Inflammatory macrophage treated with lipopolysaccharide for 1 hour (primary cell): ENCODE measurements at places on chromosomes 2 and 18.
A peak's percentile ranks its signal among the peaks of the same experiment; 100 is the strongest.

GRCh38 chr2:118148809-118149208, 60.5 kb downstream of the INSIG2 start:
- no peak for DNase-seq

GRCh38 chr2:166802475-166802874, 85.8 kb upstream of the XIRP2 start:
- no peak for DNase-seq

DNA sequence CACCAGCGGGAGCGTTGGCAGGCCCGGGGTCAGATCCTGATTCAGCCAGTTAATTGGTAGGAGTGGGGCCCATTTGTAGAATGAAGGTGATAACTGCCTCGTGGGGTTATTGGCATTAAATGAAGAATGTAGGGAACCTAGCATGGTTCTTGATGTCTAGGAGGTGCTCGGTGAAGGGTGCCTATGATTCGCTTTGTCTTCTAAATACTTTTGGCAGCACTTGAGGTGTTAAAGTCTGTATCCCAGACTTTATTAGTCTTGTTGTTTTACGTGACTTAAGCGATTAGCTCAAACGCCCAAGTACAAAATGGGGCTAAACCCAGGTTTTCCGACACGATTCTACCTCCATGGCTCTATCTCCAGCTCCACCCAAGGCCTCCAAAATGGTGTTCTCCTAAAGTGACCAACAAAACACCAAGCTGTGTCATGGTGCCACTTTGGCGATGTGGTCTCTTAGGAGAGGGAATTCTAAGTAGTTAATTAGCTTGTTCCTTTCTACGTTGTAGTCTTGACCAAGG, 980 bp upstream of the PPP4R1 start:
- no peak for DNase-seq

GRCh38 chr2:72562451-72563153, 263.2 kb downstream of the EXOC6B start:
- no peak for DNase-seq

- peak; percentile 69 for DNase-seq
Observed at GRCh38 chr2:202965810-202966460, 48.7 kb upstream of the NBEAL1 start.

- DNase-seq: no peak
Observed at GRCh38 chr2:27078267-27079194, at the start of gene EMILIN1. EMILIN1 (plus strand) TSS chr2:27078615; CDS start chr2:27079066, 451 bp downstream.

DNA sequence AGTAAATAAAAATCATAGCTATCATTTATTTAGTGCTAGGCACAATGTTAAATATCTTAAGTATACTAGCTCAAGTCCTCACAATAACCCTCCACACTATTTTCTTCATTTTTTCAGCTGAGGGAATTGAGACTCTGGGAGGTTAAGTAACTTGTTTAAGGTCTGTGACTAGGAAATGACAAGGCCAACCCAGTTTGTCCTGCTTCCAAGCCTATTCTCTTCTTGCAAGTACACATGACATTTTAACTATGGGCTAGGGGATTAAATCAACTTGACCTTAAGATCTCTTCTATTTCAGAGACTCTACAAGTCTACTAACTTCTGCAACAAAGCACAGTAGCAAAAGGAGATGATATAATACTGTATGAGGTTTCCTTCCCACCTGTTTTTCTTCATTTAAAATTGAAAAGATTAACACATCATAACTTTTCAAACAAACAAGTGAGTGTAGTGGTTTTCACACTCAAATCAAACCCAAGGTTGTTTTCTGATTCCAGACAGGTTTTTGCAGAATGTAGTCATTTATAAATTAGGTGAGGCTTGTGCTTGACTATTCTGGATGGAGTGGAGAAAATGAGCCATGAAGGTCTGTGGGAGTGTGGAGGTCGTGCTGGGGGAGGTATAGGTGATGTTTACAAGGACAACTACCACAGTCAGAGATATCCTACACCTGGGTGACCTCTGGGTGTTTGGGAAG, 57.0 kb downstream of the CD28 start:
- DNase-seq: no peak

DNA sequence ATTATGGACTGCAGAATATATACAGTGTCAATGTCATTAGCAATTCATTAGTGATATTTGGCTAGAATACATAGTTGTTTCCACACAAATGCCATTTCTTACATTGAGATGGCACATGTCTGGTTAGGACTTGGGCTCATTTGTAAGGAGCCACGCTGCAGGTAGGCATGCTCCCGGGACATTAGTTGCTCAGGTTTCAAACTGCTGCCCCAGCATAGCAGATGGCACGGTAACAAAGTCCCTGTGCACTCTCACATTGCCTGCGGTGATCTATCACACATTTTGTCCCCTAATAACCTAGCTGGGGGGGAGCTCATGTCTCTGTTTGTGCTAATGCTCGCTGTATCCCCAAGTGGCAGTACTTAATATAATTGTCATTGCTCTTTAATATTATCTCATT, 185.1 kb downstream of the NEDD4L start:
- no peak for DNase-seq

DNA sequence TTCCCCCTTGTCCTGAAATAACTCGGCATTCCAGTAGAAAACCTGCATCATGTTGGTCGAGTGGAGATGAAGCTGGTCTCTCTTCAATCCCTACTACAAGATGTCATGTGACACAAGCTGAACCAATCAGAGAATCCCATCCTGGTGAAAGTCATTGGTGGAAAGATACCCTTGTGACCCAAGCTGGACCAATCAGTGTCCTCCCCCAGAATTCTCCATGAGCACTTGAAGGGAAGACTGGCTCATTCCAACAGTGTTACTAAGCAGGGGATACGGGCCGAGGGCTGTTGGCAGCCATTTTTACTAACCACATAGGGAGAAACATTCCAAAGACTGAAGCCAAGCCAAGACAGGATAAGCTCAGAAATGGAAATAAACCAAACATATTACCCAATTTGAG, 298.3 kb downstream of the ICOS start:
- DNase-seq: no peak

DNA sequence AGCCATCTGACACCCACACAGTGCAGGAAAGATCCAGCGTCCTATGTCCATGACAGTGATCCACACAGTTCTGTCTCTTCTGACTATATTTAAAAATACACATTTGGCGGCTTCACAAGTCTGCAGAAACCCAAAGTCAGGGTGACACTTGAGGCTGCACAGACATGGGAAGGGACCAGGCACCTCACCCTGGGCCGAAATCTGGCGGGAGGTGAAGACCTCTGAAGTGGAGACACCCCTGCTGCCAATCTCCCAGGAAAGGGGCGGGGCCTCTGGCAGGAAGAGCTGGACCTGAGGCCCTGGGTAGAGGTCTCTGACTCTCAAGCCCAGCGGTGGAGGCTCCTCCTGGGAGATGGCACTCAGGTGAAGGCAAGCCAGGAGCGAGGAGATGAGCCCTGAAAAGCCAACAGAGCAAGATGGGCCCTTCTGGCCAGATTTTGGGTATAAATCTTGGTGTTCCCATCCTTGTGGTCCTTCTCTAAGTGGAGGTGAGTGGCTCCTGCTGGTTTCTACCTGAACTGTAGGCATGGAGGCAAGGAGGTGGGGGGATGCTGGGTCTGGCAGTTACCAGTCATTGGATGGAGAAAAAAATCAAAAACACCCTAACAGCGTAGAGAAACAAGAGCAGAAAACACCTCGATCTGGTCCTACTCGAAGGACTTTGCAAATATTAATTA, 248.4 kb downstream of the HDAC4 start:
- no peak for DNase-seq

DNA sequence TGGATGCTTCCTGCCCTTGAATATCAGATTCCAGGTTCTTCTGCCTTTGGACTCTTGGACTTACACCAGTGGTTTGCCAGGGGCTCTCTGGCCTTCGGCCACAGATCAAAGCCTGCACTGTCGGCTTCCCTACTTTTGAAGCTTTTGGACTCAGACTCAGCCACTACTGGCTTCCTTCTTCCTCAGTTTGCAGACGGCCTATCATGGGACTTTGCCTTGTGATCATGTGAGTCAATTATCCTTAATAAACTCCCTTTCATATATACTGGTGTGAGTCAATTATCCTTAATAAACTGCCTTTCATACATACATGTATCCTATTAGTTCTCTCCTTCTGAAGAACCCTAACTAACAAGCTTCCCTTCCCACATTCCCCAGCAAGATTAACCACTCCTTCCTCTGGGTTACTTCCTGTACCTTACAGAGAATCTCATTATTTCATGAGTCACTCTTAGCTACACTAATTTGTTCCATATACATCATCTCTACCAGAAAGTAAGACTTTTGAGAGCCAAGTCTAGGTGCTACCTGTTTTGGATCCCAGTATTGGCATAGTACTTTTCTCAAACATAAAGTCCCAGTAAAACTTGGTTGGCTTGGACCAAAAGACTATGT, 31.3 kb upstream of the LRATD1 start:
- no peak for DNase-seq

DNA sequence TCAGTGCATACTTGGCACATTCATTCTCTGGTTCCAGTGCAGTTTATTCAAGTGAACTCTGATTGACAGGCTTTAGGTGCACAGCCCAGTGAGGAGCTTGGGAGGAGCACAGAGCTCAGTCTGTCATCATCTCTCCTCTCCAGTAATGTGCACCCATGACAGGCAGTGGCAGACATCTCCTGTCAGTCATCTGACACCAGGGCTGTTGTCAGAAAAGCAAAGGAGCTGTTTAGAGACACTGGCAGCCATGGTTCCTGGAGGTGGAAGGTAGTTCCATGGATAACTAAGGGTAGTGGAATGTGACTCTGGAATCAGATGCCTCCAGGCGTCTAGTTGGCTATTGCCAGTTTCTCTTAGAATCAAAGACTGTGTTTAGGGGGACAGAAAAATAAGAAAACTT, 308.8 kb downstream of the DCDC2C start:
- no peak for DNase-seq

DNA sequence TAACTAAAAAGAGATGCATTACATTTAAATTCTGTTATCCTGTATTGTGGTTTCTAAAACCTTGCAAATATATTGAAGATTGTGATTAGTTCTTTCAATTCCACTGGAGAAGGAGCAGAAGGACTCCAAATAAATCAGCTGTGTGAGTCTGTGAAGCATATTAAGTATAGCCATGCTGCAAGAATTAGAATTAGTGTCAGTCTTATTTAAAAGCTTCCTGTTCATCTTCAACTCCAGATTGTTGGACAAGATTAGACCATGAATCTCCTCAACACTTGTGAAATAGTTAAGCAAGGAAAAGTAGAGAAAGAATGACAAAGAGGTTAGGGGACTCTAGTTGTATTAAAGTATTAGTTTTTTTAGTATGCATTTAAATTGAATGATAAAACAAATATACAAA, 92.5 kb upstream of the LRP1B start:
- DNase-seq: no peak

- DNase-seq: no peak
Observed at GRCh38 chr2:235914756-235915155, 253.4 kb downstream of the GBX2 start.

DNA sequence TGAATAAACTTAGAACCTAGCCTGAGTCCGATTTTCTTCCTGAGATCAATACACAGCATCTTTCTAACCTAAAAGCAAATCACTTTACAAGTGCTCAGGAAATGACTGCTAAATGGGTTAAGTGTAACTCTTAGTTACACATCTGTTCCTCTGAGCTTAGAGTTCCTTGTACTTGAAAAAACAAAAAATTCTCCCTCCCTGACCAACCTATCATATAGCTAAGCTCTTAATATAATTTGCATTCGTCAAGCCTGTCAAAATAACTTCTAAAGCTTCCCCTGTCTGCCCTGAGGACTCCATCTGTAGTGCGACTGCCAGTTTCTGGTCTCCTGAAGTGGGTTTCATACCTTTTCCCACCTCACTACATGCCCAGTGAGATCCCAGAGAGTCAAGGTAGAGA, 190.4 kb downstream of the NCK2 start:
- DNase-seq: no peak

- peak; percentile 51 for DNase-seq
Observed at GRCh38 chr2:174722942-174723592, 41.2 kb downstream of the CHRNA1 start.

DNA sequence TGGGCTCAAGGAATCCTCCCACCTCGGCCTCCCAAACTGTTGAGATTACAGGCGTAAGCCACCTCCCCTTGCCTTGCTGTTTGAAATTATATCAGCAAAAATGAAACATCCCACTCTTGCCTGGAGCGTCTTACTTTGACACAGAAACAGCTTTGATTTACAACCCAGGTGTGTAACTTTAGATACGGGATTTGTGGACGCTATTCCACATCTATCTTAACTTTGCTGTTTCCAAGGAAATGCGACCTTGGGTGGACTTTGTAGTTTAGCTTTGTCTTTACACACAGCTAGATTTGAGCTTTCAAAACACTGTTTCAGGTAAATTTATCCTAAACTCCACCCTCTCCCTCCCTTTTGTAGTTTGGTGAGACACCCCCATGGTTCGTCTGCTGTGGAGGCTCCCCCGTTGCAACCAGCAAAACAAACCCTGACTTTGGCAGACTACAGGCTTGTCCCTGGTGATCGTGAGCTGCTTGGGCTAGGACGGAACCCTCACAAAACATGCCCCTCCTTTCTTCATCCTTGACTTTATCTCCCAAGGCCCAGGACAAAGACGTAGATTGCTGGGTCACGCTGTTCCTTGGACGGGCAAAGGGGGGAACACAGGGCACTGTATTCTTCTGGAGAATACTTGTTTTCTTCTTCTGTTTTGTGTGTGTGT, 5.5 kb upstream of the MSH6 start:
- DNase-seq: no peak

DNA sequence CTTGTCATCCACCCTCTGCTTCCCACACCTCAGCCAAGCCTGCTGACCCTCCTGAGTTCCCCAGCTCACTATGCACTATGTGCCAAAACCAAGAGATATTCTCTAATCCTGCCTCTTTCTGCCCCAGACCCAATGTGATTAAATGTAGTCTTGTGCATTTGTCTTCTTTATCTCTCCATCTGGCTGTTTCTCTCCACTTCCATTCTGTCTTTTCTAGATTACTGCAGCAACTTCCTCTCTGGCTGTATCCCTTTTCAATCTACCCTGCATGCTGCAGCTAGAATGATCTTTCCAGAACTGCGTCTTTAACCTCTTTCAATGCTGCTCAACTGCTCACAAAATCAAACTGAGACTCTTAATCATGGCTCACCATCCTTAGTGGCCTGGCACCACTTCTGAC, 164.1 kb downstream of the GALNT14 start:
- no peak for DNase-seq

GRCh38 chr2:232888839-232889529, 18.9 kb downstream of the SNORC start:
- no peak for DNase-seq

DNA sequence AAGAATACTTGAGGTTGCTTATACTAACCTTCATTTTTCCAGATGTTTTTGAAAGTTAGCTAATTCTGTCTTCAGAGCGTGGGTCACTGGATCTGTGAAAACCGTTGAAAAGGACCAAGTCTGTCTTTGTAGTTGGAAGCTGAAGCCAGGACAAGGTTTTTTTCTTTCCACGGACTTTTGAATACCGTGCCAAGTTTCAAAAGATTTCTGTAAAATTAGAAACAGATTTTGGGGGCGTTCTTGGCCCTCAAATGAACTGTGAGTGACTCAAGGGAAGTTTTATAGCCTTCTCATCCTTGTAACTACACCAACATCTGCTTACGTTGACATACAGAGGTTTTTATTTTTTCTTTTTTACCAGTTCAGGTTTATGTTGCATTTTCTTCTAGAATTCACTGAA, at the start of gene FAP:
Gene FAP, minus strand, starts transcription at position 152 of the 400 bp plus-strand sequence. Its CDS starts 118 bp downstream, at position 34.
- no peak for DNase-seq

- no peak for DNase-seq
Observed at GRCh38 chr2:120681696-120682288, 53.9 kb upstream of the GLI2 start.

GRCh38 chr18:62361288-62361687, 36.2 kb downstream of the TNFRSF11A start:
- DNase-seq: no peak

GRCh38 chr2:240789501-240790369, 30.3 kb downstream of the KIF1A start:
- peak; percentile 58 for DNase-seq
